ENCODE measurements at places on chromosomes 12 and 14.

DNA sequence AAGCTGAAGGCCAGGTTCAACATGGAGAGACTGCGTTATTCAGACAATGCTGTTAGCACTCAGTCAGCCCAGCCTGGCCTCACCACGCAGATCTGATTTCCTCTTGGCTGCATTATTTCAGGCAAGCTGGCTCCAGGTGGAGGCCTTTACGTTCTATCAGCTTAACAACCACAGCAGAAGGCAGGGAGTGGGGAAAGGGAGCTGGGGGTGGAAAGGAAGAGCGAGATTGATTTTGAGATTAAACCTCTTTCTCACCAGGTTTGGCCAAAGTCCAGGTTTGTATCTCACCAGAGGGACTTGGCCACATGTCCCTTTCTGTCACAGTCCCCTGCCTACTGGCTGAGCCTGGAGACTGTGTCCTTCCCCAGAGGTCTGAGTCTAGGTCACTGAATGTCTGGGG lies 543.7 kb upstream of the TMEM132C start:
- peak; percentile 88 for DNase-seq

GRCh38 chr12:109581856-109582255 lies 8.3 kb downstream of the MVK start:
- no peak for DNase-seq

GRCh38 chr14:22448905-22449599 lies 140.0 kb downstream of the DAD1 start:
- DNase-seq, result no peak

DNA sequence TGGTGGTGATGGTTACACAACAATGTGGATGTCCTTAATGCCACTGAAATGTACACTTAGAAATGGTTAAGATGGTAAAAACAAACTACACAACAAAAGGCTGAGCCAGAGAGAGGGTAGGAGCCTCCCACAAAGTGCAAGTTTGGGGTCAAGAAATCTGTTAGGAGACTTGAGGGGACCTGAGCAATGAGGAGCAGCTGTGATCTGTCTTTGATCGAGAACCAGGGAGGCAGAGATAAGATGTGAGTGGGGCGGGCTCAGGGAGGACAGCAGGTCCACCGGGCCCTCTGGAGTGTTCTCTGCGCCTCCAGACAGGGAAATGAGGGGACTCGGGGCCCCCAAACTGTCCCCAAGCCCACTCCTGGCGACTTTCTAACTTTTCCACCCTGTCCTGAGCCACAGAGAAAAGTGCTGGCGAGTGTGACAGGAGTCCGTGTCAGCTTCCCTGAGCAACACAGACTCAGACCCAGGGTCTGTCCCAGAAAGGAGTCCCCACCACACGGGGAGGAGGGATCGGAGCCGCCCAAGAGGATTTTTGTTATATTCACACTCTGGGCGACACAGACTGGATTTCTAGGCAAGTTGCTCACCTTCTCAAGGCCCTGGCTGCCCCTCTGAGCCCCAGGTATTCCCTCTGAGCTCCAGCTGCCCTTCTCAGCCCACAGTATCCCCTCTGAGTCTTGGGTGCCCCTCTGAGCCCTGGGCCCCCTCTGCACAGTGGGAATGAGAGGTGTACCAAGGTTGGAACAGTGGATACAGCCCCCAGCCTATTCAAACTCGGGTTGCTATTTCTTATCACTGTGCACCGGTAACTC lies 11.5 kb upstream of the SCARB1 start:
- DNase-seq, result no peak

GRCh38 chr12:45660330-45660729 lies 69.2 kb upstream of the ARID2 start:
- no peak for DNase-seq

- DNase-seq, result peak; percentile 43
Measured at GRCh38 chr14:91059576-91060350, 678 bp downstream of the RPS6KA5 start.

DNA sequence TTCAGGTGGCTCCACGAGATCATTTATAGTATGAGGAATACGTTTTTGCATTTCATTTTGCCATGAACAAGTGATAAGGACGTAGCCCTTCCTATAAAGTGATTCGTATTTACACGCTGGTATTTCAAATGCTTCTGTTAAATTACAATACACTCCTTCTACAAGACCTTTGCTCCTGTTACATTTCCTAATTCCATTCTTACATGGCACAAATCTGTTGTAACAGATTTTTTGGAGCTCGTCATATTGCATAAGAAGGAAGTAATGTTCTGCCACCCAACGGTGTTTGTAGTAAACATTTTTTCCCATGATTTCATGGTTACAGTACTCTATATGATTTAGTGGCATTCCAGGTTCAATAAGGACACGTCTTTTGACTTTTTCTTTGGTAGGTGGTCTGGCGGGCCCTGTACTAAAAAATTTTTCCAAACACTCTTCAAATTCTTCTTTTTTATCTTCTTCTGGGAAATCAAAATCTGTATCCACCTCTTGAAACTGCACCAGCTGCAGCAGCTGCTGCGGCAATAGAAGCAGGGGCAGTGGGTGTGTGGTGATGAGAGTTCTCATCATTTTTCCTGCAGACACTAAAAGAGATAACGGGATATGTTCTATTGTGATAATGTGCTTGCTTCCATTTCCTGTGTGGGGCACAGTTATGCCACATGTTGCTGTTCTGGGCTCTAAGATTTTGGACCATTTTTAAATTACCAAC lies 4.2 kb downstream of the RNASE9 start:
- DNase-seq, result no peak

- DNase-seq, result no peak
Measured at GRCh38 chr12:126719912-126720705, 1546.9 kb upstream of the TMEM132C start.

GRCh38 chr12:1213205-1213604 lies 222.2 kb downstream of the ERC1 start:
- no peak for DNase-seq

- no peak for DNase-seq
Measured at GRCh38 chr12:131282292-131283080, 328.8 kb downstream of the ADGRD1 start.

DNA sequence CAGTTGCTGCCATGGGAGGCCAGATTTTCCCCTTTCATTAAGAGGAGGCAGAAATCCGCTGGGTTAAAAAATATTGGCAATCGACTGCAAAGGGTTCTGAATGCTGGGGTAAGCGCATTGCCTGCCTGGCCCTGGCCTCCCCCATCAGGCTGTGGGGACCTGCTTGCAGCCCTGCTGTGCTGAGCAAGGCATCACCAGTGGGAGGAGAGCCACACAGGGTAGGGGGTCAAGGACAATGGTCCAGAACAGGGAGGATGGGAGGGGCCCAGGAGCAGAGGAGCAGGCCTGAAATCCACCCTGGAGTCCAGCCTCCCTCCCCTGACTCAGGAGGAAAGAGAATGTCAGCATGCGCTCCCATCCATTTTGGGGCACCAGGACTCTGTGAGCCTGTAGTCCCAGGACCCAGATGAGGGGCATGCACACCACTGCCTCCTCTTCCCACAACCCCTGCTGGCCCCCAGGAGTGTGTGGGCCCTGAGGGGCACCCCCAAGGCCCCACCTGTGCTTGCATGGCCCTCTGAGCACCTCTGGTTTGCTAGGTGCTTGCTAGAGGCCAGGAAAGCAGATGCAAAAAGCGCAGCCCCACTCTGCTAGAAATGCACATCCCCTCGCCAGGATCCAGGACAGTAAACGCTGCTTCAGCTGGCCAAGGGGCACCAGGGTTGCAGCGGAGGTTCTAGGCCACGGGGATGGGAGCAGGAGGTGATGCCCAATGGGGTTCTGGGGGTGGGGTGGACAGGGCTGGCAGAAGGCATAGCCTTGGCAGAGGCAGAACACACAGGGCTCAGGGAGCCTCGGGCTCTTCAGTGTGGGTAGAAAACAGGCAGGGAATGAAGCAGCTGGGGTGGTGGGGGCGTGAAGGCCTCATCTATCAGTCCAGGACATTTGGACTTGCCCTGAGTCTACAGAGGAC lies 14.6 kb downstream of the TESC start:
- DNase-seq, result no peak

DNA sequence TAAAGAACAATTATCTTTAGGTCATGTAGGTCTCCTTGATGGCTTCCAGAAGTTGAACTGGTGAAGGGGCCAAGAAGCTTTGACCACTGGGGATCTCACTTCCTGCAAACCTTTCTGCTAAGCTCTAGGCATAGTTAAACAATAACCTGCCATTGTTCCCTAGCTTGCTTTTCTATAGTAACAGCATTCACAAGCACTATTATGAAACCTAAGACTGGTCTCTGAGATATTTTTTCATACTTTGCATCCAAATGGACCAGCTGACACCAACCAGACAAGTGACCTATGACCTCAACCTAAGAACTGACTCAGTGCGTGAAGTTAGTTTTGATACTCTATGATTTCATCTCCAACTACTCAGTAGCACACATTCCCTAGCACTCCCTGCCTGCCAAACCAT lies 129.1 kb downstream of the PTPRB start:
- no peak for DNase-seq

DNA sequence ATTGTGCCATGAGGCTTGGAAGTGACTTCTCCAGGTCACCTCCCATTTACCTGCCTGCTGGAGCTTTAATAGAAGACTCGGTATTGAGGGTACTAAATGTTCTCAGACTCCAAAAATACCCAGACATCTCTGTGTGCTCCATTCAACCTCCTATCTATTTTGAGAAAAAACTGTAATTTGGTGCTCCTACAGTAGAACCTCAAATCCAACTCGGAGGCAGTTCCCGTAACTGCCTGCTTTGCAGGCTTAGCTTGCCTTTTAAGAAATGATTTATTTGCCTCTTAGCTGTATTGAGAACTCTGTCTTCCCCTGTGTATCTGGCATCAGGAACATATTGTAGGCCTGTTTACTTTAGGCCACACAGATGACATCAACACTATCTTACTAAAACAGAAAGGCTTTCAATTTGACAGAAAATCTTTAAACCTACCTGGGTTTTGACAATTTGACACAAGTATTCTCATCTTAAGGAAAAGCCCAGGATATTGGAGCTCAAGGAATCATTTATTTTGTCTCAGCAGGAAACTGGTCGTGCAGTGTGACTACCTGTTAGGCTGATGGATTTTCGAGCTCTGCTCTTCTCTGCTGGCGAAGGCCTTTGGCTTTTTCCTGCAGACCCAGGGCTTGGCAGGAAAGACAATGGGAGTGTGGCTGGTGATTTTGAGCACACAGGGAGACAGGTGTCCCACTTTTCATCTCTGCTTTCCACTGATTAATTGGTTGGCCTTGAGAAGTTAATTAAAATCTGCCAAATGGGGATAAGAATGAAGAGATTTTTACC lies 314.8 kb downstream of the SNAPC1 start:
- no peak for DNase-seq

DNA sequence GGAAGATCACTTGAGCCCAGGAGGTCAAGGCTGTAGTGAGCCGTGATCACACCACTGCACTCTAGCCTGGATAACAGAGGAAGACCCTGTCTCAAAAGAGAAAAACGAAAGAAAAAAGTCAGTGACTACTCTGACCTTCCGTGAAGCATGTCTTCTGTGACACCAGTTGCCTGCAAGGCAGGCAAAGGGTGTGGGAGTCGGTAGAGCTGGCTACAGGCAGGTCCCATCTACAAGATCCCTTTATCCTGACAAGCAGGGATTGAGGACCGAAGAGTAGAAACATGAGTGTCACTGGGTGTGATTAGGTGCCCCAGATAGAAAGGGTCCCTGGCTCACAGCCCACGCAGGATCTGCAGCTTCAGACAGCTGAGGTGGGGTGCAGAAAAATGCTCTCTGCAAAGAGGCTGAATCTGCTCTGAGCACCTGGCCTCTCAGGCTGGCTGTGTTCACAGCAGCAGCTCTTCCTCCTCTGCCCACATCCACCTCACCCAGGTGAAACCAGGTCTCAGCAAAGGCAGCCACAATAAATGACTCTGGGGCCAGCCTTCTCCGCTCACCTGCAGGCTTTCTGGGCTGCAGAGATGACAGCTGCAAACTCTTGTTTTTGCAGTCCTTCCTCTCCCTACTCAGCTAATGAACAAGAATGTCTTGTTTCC lies 28.6 kb upstream of the HSP90B1 start:
- no peak for DNase-seq

DNA sequence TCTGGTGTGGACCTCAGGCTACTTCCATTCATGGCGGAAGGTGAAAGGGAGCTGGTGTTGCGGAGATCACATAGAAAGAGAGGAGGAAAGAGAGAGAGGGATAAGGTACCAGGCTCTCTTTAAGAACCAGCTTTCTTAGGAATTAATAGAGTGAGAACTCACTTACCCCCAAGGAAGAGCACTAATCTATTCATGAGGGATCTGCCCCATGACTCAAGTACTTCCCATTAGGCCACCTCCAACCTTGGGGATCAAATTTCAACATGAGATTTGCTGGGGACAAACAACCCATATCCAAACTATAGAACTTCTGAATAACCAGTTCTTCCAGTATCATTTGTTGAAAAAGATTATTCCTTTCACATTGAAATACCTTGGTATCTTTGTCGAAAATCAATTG lies 34.0 kb upstream of the C2CD5 start:
- no peak for DNase-seq

- no peak for DNase-seq
Measured at GRCh38 chr12:114339626-114340025, 66.3 kb downstream of the TBX5 start.

DNA sequence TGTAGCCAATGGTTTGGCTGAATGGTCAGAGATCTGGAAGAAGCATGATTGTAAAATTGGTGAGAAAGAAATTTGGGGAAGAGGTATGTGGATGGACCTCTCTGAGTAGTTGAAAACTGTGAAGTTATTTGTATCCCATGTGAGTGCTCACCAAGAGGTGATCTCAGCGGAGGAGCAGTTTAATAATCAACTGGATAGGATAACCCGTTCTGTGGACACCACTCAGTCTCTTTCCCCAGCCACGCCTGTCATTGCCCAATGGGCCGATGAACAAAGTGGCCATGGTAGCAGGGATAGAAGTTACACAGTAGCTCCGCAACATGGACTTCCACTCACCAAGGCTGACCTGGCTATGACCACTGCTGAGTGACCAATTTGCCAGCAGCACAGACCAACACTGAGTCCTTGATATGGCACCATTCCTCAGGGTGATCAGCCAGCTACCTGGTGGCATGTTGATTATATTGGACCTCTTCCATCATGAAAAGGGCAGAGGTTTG lies 257.4 kb upstream of the ATXN7L3B start:
- no peak for DNase-seq

DNA sequence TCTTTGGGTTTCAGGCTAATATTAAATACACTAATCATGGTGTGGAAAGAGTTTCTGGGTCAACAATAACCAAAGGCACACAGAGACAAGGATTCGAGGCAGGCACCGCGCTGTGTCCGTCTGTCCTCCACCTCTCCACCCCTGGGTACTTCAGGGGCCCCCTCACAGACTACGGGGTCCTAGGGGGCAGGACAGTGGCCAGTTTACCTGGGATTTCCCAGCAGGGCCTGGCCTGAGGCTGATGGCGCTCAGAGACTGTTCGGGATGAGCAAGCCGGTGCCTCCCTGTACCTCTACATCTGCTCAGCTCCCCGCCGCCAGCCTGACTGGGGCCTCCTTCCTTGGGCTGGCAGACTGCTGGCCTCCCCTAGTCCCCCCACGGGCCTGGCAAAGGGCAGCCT lies 18.1 kb upstream of the EIF5 start:
- no peak for DNase-seq

- DNase-seq, result peak; percentile 16
Measured at GRCh38 chr12:9649532-9649940, 20.0 kb upstream of the CLEC2D start.

GRCh38 chr12:85279449-85280164 lies 413 bp upstream of the ALX1 start:
- DNase-seq, result peak; percentile 43

GRCh38 chr14:87233266-87233665 lies 759.7 kb downstream of the GALC start:
- no peak for DNase-seq

GRCh38 chr14:53010193-53011040 lies 59.6 kb upstream of the FERMT2 start:
- peak; percentile 47 for DNase-seq

GRCh38 chr12:59742841-59743240 lies 147.0 kb downstream of the SLC16A7 start:
- DNase-seq, result no peak

Measured in tongue (tissue), 3 donors.